Stromal cell of bone marrow (primary cell): ENCODE measurements at places on chromosomes 11 and 22.

GRCh38 chr22:27192135-27192829, 534.9 kb downstream of the MIAT start:
- DNase-seq = no peak

GRCh38 chr11:128941573-128942271, 949 bp downstream of the TP53AIP1 start:
- no peak for DNase-seq

- DNase-seq = no peak
These were observed 15.5 kb downstream of the DGCR8 start for GRCh38 chr22:20095521-20095920.

GRCh38 chr11:134901955-134902918, 490.2 kb upstream of the B3GAT1 start:
- DNase-seq = no peak

DNA sequence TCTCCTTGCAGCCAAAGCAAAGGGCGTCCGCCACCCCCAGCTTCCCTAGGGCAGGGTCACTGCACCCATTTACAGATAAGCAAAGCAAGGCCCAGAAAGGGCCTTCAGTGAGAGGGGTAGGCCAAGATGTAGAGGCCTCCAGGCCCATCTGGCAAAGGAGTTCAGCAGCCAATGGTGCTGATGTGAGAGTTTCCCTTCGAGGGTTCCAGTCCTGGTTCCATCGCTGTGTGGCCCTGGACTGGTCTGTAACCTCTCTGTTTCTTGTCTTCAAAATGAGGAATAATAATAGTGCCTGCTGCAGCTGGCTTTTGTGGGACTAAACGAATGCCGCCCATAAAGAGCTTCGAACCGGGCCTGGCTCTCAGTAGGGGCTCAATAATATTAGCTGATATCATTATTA, 4.0 kb downstream of the ELFN2 start:
- DNase-seq = no peak

GRCh38 chr11:673866-674265, 21.2 kb downstream of the DEAF1 start:
- DNase-seq = no peak

GRCh38 chr11:94586546-94586945, 19.4 kb downstream of the PIWIL4 start:
- DNase-seq = no peak

- no peak for DNase-seq
These were observed 583.2 kb downstream of the BUD13 start for GRCh38 chr11:116189408-116190170.

GRCh38 chr11:30282289-30282631, 40.6 kb upstream of the ARL14EP start:
- no peak for DNase-seq

GRCh38 chr11:9047964-9048523, 43.4 kb downstream of the SCUBE2 start:
- no peak for DNase-seq

DNA sequence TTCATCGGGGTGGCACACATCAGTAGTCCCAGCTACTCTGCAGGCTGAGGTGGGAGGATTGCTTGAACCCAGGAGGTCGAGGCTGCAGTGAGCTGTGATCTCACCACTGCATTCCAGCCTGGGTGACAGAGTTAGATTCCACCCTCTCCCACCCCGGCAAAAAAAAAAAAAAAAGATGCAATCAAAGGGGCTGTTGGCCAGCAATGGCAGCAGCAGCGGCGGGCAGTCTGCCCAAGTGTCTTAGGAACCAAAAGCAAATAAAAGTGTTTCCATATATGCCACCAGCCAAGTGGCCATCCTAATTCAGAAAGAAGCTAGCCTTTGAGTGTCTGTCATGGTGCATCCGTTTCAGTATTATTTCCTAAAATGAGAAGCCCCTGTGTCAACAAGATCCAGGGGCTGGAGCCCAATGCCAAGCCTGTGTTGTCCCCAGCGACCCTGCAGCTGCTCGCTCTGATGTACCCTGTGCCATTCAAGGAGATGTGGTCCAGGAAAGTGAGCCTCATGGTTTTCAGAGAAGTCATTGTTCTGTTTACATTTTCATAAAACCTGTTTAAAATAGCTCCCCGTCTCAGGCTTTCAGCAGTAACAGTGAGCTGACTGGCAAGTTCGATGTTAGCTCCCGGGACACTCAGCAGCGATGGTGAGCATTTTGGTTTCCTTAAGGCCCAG, 12.5 kb downstream of the CDPF1 start:
- no peak for DNase-seq

DNA sequence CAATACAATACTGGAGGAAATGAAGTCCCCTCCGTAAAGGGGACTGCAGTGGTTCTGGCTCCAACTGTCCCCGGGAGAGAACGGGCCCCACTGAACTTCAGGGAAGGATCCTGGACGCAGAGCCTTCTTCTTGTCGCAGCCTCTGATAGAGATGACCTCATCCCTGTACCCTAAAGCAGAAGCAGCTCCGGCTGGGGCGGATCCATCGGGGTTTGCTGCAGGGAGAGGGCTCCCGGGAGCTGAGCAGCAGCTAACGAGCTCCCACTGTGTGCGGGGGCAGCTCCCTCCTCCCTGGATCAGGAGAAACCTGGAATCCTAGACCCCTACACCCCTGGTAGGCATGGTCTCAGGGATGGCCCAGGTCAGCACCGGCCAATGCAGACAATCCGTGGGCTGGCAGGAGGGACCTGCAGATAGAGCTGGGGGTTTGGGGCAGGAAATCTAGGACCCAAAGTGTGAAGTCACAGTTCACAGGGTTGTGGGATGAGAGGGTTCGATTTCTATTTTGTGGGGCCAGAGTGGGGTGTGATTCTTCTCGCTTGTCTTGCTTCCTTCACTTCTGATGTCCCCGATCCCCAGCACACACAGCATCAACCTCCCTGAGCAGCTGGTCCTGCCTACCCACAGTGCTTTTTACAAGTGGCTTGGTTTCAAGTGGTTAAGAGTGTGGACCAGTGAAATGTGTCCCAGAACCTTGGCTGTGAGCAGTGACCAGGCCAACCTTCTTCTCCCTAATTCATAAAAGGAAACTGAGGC, 12.9 kb downstream of the KIAA0930 start:
- no peak for DNase-seq

GRCh38 chr11:129230006-129230405, 37.9 kb upstream of the ARHGAP32 start:
- DNase-seq = no peak

GRCh38 chr11:118098996-118099837, 12.5 kb upstream of the SMIM35 start:
- no peak for DNase-seq

- no peak for DNase-seq
These were observed 32.8 kb downstream of the CELSR1 start for GRCh38 chr22:46504584-46504983.

DNA sequence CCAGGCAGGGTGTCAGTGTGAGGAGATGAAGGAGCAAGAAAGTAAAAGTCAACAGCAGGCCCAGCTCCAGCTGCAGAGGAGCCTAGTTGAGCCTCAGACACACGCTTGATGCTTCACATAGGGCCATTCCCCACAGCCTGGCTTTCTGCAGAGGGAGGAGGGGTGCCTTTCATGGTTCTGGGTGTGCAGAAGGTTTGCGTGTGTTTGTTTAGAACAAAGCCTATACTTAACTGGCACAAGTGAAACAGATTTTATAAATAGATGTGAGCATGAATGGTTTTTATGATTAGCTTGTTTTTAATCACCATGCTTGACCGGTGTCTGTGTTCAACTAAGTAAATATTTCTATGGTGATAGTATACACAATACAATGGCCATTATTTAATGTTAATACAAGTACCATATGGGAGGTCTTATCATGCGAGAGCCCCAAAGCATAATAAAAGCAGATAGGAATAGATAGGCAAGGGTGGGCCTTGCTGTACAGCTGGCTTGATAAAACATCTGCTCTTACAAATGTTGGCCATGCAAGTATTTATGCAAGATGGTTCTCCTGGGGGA, 290.2 kb downstream of the ETS1 start:
- no peak for DNase-seq

GRCh38 chr11:4092026-4092425, 2.6 kb upstream of the RRM1 start:
- no peak for DNase-seq

- DNase-seq = no peak
These were observed 412 bp downstream of the FGF19 start for GRCh38 chr11:69703453-69703767.

GRCh38 chr22:19127329-19128008, 3.6 kb upstream of the TSSK2 start:
- no peak for DNase-seq

DNA sequence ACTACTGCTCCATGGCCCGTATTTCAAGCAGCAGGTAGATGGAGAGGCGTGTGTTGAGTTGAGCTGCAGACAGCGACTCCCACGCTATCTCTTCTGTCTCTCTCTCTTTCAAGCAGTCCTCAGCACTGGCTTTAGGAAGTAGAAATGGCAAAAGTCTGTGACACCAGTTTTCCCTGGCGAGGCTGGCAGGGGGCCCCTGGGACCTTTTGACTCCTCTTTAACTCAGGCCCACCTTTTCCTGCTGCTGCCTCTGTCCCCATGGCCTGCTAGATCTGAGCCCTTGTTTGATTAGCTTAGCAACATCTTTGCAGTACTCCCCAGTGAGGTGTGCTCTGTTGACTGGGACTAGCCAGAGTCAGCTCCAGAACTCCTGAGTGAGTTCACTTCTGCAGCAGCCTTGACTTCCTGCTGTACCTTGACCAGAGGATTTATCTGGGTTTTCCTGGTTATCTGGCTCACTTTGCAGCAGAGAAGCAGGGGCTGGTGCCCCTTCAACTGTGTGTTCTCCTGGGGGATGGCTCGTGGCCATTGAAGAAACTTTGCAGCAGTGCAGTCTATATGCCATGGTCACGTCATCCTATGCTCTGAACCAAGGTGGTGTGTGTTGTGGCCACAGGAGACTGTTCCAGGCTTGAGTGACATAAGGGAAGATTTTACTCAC, 183.9 kb downstream of the DBX1 start:
- no peak for DNase-seq

DNA sequence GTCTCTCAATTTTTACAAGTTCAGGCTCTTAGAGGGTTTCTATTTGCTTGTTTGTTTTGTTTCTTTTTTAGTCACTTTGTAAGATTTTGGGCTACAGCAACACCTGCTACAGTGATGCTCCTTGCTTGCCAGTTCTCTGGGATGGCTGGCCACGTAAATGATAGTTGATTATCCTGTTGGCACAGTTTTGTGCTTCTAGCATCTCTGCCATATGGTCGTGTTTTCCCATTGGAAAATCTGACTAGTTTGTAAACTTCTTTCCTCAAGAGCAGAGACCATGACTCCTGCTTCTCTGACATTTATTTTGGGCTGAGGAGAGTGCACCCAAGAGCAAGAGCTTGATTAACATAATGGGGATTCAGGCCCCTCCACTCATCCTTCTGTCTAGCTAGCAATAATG, 1621.6 kb upstream of the RAG2 start:
- DNase-seq = no peak

- no peak for DNase-seq
These were observed 126.1 kb downstream of the NECTIN1 start for GRCh38 chr11:119602745-119603373.

DNA sequence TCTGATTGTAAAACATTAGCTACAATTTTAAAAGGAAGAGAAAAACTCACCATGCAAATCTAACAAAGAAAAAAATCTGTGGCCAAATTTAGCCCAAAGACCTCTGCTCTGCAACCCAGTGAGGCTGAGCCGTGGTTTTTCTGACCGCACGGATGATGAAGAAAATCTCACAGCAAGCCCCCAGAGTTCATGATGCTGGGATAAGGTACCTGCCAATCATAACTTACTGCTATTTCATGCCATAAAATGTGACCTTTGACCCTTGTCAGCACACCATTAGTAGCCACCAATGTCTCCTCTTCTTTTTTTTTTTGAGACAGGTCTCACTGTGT, 11.1 kb downstream of the CERK start:
- no peak for DNase-seq

DNA sequence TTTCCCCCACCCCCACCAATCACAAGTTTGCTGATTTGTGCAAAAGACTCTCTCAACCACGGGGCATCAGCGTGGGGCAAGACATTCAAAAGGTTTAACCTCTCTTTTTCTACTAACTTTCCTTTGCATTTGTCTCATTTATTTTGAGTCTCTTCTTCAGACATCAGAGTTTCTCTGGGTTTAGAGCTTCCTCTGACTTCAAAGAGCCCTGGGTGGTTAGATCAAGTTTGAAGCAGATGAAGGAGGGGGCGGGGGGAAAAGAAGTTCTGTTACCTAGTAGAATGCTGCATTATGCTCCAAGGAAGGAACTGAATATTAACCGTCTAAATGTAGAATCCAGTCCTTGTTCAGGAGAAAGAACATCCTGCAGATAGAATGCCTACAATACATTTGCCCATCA, 24.5 kb downstream of the GAS2 start:
- no peak for DNase-seq

GRCh38 chr11:62832336-62833234, at the start of gene TEX54:
TEX54 (minus strand) TSS chr11:62832841.
- DNase-seq = peak; percentile 6

GRCh38 chr11:56636861-56637260, 5.4 kb downstream of the OR5AP2 start:
- DNase-seq = no peak

- DNase-seq = no peak
These were observed 9.6 kb upstream of the PANX2 start for GRCh38 chr22:50160947-50161346.

DNA sequence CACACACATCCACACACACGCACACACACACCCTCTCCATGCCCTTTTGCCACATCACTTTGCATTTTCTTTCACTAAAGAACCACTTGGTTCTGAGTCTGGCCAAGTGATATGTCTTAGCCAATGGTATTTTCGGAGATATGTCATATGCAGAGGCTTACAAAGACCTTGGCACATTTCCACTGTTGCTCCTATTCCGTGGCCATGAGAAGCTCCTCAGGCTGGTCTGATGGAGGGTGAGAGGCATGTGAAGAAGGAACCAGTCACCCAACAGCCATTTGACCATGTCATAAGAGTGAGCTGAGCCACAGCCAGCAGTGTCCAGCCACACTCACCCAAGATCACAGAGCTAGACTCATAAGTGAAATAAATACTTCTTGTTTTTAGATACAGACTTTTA, 212.6 kb upstream of the NAV2 start:
- DNase-seq = peak; percentile 68

DNA sequence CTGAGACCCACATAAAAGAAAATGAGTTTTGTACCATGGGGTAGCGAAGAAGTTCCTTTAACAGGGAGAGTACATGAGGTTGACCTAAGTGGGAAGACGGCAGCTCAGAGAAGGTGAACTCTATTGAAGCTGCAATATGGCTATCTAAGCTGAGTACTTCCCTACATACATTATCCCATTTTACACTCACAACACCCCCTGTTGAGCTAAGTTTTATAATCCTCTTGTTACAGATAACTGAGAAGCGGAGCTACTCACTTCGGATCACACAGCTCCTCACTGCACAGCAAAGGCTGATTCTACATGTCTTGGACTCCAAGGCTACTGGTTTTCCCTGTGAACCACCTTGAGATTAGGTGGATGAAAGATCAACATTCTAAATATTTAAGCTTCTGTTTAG, 8.2 kb upstream of the PIWIL4 start:
- no peak for DNase-seq

- DNase-seq = no peak
These were observed 728 bp downstream of the TBC1D22A start for GRCh38 chr22:46763051-46763705.
